ENCODE measurements at places on chromosomes 11 and 22. TPM values are rescaled to one million over a fixed set of nuclear protein-coding genes. Genes with fewer than 3 reads are reported as not detected.

- DNase-seq = no peak
These were observed 7.9 kb upstream of the TRIM44 start for GRCh38 chr11:35654711-35655110.

Gene CCDC34
- 2.2 TPM for total RNA-seq

Gene SSTR3
- total RNA-seq = not detected

GRCh38 chr22:47166446-47167016, 404.1 kb downstream of the TBC1D22A start:
- no peak for DNase-seq

DNA sequence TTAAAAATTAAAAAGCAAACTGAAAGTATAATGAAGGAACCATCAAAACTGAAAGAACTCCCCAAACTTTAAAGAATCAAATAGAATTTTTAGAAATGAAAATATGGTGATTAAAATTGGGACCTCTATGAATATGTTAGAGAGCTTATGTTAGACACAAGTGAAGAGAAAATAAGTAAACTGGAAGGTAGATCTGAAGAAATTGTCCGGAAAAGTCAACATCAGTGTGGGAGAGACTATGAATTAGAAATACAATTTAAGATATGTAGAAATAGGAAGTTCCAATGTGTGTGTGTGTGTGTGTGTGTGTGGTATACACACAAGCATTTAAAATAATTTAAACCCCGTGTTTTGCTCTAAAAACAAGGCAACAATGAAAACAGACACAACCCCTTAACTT, 4.9 kb upstream of the OR8B4 start:
- no peak for DNase-seq

Gene XKR3
- not detected for total RNA-seq

- DNase-seq = no peak
These were observed 124.4 kb upstream of the ZC3H12C start for GRCh38 chr11:109968781-109969180.

DNA sequence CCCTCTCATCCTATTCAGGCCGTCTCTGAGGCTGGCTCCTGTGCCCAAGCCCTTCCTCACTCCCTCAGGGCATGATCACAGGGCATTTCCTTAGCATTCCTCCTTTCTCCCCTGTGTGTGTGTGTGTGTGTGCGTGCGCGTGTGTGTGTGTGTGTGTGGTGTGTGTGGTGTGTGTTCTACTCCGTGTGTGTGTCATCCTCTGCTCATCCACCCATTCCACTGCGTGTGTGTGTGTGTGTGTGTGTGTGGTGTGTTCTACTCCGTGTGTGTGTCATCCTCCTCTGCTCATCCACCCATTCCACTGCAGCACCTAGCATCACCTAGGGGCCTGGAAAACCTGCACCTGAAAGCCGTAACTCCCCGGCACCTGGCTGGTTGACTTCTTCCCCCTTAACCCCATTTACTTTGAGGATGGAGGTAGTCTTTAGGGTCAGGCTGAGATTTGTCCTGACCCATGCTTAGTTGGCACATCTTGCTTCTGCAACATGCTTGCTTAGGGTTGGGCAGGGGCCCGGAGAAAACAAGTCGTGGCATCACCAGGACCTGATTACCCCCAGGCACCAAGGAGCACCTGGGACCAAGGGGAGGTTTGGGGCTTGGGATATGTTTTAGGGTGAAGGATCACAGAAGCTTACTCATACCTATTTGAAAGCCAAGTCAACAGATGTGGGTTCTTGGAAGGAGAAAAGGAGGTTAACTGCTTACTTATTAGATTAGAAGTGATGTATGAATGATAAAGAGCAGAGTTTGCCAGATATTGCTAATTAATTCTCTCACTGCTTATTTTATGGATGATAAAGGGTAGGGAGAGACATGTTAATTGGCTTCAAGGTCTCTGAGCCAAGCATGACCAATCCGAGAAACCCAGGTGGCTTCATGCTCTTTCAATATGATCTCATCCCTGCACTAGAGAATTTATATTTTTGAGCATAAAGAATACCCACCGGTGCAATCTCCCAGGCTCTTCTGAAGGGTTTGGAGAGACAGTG, 18.9 kb downstream of the TIMP3 start:
- no peak for DNase-seq

- DNase-seq = no peak
These were observed 14.4 kb upstream of the KLHL35 start for GRCh38 chr11:75447415-75447814.

GRCh38 chr22:31682751-31683150, 20.7 kb upstream of the PISD start:
- no peak for DNase-seq

GRCh38 chr22:45846952-45847351, 130.0 kb downstream of the WNT7B start:
- no peak for DNase-seq

Gene PIH1D2
- 2.3 TPM for total RNA-seq

DNA sequence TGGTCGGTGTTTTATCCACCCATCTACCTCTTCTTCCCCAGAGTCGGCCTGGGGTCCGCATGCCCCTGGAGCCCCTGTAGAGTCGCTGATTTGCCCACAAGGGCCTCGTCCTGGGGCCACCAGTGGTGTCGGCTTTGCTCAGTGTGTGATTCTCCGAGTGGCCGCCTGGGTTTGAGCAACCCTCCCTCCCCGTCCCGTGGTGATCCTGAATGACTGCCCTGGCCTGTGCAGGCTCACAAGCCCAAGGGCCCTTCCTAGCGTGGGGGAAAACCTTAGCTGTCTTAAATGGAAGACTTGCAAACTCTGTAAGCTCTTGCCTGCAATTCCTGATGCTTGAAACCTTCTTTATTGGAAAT, 128.3 kb downstream of the OSBP2 start:
- DNase-seq = no peak
